Stimulated activated CD4-positive, alpha-beta T cell treated with anti-CD3 and anti-CD28 coated beads, TNF-alpha, amount 100 ng/mL, for 24 hours (primary cell): ENCODE measurements at places on chromosomes 5 and 9.

DNA sequence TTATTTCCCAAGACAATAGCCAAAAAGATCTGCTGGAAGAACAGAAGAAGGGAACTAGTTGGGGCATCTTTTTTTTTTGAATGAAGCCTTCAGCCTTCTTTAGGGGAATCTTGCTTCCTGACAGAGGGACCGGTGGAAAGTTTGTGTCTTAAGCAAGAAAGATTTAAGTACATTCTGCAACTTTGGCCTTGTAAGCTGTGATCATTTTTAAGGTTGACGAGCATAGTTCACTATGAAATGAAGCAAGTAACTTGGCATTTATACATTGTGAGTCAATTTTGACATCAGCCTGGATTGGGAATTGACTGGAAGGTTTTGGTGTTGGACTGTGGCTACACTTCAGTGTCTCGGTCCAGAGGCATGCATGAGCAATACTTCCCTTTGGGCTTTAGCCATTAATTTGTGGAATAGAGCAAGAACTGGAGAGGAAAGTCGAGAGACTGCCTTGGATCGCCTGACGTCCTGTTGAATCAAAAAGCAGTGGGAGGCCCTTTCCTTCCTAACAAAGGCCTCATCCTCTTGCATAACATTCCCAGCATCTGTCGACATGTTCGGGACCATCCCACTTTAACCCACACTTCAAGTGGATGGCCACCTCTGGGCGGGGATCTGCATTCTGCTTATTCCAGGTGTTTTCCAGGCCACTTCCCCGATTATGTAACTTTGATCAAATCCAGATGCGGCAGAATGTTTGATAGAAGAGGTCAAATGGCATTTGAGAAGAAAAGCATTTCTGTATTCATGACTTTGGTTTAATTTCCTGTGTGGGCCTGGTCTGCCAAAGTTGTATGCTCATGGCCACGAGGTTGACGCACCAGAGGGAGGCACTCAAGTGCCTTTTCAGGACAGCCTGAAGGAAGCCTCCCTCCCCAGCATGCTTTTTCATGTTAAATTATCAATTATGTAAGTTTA, 12.5 kb downstream of the ABL1 start:
- no peak for DNase-seq

DNA sequence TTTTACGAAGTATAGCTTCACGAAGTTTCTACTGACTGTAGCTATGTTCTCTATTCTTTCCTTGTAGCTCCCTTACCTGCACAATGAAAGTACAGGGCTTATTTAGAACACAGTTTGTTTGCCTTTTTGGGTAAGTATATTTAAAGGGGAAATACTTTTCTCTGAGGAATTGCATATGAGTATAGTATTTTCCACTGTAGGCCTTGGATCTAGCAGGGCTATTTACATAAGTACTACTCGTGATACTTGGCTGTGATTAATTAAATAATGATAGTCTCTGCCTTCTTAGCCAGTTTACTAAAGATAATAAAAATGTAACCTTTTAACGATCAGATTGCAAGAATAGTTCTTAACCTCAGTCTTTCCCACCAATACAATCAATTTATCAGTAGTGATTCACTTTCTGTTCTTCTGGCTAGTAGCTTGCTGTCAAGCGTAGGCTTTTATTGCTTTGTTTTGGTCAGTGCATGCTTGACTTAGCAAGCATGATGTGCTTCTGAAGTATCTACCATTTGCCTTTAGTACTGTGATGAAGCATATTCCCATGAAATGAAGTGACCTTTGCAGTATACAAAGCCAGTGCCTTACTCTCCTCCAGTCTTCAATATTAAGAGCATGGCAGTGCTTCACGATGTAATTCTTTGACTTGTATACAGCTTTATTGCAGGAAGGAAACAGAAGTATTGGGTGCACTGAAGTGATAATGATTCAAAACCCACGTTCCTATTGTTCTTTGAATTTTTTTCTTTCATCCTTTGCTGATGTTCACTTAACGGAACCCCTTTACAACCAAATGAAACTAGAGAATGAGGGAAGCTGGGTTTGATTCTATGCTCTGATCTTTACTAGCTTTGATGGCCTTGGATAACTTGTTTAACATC, 64.2 kb downstream of the SLC44A1 start:
- DNase-seq = no peak

DNA sequence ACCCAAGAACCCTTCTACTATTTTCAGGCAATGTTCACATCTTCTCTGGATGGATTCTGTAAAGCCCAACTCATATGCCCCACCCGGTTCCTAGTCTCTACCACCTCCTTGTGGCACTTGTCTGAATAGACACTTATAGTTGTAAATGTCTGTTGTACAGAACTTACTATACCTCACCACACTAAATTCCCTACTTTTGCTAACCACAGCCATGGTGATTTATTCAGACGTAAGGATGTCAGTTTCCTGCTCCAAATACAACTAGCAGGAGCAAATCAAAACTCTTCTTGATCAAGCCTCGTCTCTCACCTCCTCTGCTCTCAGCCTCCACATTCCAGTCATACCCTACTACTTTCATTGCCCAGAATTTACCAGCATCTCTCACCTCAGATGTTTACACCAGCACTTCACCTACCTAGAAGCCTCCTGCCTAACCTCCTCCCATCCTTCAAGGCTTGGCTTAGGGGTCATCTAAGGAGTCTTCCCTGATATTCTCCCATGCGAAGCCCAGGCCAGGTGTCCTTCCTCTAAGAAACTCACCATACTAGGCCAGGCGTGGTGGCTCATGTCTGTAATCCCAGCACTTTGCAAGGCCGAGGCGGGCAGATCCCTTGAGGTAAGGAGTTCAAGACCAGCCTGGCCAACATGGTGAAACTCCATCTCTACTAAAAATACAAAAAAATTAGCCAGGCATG, 75.5 kb downstream of the MAPKAP1 start:
- peak; percentile 11 for DNase-seq

DNA sequence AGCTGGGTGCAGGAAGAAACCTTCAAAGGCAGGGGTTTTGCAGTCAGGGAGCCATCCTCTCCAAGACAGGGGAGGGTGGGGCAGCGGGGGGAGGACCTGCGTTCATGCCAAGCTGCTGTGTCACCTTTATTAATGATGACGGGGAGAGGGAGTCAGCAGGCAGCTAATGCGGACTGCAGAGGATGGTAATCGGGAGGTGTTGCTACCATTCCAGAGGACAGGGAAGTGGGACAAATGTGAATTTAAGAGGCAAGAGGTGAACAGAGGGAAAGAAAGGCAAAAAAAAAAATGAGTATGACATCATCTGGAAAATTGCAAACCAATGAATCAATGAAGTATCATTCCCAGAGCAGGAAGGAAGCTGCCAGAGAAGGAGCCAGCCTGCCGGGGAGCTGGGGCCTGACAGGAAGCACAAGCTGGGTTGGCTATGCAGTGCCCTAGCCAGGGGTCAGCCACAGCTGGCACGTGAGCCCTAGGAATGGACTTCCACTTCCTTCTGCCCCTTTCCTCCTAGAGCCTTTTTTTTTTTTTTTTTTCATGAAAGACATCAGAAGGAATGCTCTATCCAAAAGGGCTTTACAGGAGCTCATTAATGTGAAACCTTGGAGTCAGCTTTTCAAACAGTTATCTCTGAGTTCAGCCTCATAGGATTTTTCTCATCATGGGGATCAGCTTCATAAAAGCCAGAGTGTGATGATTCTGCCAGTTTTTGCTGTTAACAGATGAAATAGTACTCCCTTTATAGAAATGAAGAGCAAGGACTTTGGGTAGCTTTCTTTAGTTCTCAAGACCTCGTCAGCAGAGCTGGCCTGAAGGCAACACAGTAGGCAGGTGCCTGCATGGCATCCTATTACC, 9.2 kb downstream of the INSYN2B start:
- no peak for DNase-seq

- no peak for DNase-seq
Measured at GRCh38 chr5:59393585-59394420, 499.7 kb downstream of the PDE4D start.

- no peak for DNase-seq
Measured at GRCh38 chr9:134066526-134066912, 1.3 kb downstream of the BRD3 start.

GRCh38 chr5:25091921-25092320, 447.1 kb upstream of the CDH10 start:
- no peak for DNase-seq

DNA sequence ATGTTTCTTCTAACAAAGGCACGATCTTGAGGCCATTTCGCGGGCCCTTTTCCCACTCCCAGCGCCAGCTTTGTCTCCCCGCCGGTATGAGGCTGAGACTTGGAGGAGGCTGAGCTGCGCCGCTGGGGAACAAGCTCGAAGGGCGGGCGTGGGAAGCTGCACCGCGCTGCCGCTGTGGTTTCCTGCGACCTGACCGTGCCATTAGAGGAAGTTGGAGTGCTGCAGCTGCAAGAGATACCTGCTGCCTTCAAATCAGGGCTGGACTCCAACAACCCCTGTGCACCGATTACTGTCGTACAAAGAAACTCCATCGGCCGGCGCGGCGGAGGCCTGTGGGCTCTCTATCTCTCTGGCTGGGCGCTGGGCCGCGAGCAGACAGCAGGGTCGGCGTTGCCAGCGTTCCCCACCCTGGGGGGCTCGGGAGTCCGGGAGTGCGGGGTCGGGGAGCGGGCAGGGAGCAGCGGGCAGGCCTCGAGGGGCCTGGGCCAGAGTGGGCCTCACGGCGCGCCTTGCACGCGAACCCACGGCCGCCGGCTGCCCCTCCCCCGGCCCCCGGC, 1.3 kb upstream of the ERBIN start:
- DNase-seq = peak; percentile 71

DNA sequence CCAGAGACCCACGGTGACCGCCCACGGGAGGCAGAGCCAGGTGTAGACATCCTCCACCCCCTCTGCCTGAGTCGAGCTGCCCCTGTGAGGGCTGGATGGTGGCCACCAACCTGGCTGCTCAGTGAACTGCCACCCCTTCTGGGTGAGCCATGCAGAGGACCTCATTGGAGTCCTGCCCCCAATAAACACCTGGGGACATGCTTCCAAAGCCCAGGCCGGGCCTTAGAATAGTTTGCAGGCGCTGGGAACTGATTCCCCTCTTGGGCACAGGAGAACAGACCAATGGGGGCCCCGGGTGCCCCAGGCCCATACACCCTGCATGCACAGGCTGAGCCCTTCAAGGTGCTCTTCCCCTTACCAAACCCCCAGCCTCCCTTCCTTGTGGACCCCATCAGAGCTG, 38.1 kb upstream of the GFPT2 start:
- no peak for DNase-seq

DNA sequence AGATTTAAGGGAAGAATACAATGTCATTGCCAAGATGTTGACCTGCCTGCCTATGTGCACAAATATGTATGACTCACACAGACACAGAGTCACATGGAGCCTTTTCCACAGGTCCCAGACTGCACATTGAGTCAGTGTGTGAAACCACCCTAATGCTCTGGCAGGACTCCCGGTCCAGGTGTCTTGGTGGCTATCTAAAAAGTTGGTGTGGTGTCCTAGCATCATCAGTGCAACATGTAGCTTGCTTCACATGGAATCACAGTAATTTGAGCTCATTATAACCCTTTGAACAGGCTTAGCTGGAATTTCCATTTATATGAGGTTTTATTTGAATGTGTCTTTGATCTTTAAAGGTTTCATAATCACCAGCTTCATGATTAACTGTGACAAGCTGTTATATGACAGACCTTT, 10.7 kb downstream of the IFNA5 start:
- no peak for DNase-seq

DNA sequence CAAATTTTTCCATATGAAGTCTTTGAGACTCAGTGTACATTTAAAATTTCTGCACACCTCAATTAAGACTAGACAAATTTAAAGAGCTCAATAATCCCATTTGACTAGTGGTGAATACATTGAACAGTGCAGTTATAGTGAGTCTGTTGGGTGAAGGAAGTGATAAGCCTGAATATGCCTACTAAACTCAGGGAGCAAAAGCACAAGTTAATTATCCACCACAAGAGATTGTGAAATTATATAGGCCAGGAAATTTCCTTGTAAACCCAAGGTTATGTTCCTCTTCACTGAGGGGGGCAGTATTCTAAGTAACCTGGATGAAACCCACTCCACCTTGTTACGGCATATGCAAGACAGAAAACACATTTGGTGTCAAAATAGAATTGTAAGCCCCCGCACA, 612.9 kb upstream of the DAB2 start:
- DNase-seq = no peak

GRCh38 chr9:96674906-96675538, 19.9 kb upstream of the PRXL2C start:
- no peak for DNase-seq

GRCh38 chr9:111131211-111131610, 92.9 kb upstream of the LPAR1 start:
- DNase-seq = no peak

DNA sequence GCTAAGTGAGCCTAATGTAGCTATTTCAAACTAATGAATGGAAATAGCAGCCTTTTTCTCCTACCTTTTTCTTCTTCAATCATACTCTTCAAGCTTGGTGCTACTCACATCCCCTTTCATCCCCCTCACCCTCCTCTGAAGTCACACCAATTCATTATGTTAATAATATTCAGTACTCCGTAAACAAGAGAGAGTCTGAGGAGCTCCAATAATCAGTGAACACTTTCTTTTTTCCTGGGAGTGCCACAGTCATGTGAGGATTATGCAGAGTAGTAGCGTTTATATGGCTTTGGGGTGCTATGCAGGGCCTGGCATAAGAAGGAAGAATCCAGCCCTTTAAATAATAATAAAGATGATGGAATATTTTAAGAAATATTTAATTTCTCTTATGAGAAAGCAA, 354.3 kb upstream of the CTNND2 start:
- no peak for DNase-seq

DNA sequence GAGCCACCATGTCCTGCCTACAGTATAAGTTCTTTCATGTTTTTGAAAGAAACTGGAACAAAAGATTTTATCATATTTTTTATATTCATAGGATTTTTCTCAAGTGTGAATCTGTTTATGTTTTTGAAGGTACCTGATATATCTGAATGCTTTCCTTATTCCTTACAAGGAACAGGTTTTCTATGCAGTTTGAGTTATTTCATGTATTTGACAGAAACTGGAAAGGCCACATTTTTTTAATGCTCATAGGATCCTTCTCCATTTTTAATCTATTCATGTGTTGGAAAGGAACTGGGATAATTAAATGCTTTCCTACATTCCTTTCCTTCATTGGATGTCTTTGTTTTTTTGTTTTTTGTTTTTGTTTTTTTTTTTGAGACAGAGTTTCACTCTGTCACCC, 15.7 kb upstream of the FBXW2 start:
- no peak for DNase-seq

- DNase-seq = peak; percentile 6
Measured at GRCh38 chr9:90915693-90916092, 114.1 kb downstream of the SYK start.

DNA sequence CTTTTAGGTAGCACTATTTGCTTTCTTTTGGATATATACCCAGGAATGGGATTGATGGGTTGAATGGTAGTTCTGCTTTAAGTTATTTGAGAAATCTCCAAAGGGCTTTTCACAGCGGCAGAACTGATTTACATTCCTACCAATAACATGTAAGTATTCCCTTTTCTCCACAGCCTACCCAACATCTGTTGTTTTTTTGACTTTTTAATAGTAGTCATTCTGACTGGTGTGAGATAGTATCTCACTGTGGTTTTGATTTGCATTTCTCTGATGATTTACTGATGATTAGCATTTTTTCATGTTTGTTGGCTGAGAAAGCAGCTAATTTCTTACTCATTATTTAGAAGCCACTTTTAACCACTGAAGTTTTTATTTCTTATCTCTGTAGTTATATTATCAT, 221.1 kb upstream of the ACTBL2 start:
- DNase-seq = no peak
